ENCODE measurements at places on chromosomes 4 and X.

- no peak for DNase-seq
Observed at GRCh38 chrX:39946822-39947221, 150.9 kb downstream of the BCOR start.

GRCh38 chr4:178799204-178799603 lies 1357.0 kb upstream of the AGA start:
- DNase-seq = no peak

- DNase-seq = no peak
Observed at GRCh38 chr4:182502064-182502463, 258.9 kb downstream of the TENM3 start.

GRCh38 chr4:33493231-33493630 lies 2751.1 kb downstream of the ARAP2 start:
- no peak for DNase-seq

- DNase-seq = no peak
Observed at GRCh38 chr4:153514688-153515426, 48.7 kb downstream of the TMEM131L start.

DNA sequence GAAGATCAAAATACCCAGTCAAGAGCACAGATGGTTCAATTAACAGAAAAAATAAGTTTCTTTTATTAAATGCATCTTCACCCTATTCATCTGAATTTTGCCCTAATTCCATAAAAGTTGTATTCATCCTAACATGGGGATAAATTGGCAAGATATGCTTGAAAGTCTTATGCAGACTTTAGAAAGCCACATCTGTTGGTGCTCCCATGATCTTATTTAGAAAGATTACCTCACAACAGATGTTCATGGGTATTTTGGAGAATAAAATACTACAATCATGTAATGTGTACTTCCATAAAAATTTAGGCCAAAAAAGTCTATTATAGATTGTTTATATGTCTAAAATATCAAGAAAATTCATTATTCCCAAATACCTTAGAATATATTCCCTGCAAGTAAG lies 510.3 kb downstream of the TECRL start:
- DNase-seq = no peak

GRCh38 chrX:15017491-15017890 lies 144.3 kb downstream of the MOSPD2 start:
- DNase-seq = no peak

DNA sequence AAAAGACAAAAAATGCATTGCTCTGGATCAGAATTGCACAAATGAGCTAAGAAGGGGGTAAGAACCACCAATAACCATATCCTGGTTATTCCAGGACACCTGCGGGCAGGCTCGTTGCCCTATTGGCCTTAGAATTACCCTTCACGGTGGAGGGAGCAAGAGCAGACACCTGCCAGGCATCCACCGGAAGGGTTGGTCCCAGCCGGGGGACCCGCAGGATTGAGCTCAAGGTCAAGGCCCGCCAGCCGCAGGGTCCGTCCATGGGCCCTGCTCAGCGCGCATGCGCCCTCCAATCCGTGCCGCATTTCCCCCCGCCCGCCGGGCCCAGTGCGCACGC lies 575 bp downstream of the SLC25A6 start:
- DNase-seq = no peak

DNA sequence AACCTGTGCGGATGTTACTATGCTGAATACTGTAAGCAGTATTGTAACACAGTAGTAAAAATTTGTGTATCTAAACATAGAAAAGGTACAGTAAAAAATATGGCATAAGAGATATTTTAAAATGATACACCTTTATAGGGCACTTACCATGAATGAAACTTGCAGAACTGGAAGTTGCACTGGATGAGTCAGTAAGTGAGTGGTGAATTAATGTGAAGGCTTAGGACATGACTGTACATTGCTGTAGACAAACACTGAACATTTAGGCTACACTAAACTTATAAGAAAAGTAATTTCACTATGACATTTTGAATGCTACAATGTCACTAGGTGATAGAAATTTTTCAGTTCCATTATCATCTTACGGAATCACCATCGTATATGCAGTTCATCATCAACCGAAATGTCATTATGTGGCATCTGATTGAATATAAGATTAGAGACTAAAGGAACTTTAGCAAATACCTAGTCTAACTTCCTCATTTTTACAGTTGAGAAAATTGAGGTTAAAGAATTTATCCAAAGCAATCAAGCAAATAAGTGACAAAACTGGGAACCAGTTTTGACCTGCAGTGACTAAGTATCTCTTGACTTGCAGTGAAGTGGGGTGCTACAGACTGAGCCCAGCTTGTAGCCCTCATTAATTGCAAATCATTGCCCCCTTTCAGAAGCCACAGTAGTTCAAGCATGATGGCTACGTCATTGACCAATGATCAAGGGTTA lies 55.3 kb downstream of the EGF start:
- no peak for DNase-seq

DNA sequence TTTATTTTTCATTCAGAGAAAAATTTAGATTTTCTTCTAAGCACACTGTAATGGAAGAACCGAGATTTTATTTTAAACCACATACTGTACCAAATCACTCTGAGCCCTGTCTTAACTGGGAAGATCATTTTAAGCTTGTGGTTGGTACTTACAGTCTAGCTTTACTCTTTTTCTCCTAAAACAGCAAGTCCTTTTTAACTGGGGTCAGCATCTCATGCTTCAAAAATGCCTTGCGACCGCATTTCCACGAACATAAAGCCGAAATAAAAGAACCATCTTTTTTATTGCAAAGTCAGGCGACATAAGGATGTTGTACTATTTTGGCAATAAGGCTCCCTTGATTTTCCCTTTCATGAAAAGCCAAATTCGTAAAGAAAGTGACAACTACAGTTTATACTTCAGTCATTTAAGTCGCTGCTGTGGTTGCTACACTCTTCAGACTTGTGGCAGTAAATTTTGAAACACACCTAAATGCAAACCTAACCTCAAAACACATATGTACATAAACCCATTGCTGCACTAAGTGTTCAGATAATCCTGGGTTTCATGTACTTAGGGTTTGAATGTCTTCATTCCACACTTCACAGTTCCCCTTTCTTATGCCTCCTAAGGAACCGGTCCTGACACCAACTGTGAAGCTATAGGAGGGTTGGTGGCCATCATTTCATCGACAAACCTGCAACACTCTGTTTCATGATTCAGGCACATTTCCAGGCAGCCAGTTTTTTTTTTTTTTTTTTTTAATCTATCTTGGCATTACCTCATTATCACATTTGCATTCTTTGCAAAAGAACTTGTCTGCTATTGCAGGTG lies 3.0 kb downstream of the STOX2 start:
- no peak for DNase-seq

DNA sequence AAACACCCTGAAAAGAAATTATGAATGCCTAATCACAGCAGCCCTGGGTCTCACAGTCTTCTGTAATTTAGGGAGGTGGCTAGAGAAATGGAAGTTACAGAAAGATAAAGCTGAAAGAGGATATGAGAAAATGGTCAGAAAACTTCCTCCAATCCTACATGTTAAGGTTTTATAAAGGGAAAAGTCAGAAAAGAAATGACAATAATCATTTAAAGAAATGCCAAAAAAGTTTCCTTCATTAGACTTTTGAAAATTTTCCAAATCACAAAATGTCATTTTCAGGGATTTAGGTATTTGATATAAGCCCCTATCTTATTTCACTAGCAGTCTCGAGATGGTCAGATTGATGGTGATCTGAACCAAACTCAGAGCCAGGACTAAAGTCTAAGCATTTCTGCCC lies 276.2 kb downstream of the CHIC1 start:
- no peak for DNase-seq

DNA sequence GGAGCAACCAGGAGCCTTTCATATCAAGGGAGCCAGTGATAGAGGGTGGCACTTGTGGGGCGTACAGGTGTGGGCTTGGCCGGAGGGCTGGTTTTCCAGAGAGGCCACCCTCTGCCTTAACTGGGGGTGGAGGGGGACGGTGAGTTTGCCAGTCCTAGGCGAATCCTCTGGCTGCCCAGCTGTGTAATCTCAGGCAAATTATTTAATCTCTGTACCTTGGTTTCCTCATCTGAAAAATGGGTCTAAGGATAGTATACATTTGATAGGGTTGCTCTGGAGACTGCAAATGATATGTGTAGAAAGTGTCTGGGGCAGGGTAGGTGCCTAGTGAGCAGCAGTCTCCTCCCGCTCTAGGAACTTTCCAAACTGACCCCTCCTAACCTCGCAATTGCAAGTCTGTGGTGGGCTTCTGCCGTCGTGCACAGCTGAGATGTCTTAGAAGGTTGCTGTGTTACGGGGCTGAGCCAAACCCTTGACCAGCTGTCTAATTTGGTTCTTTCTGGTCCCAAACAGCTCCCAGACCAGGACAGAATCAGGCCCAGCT lies 3.8 kb upstream of the CXCR3 start:
- no peak for DNase-seq

DNA sequence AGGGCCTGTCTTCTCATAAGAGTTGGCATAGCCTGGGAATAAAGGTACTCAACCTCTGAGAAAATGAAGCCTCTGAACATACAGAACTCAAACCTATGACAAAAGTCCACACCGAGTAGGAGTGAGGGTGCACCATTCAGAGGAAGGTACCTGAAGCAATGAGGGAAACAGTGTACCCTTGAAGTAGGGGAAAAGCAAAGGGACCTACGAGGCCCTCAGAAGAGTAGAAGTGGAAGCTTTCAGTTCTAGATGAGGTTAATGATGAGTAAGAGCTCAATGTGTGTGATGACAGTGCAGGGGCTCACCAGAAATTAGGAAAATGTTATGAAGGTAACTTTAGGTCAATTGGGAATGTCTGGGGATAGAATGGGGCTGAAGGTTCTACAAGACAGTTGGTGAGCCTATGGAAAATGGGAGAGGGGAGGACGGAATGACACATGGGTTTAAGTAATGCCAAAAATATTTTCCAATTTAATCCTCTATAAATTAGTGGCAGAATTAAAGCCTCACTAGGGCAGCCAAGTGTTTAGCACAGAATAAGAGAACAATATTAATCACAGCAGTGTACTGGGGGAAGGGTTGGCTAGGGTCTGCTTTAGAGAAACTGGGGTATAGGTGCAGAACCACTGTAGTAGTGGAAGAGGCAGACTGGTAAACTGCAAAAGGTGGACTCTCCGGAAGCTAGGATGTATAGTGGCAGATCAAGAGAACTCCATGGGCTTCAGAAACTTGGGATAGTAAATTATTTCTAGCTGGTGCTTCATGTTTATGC lies 39.8 kb downstream of the RAB33A start:
- no peak for DNase-seq

- no peak for DNase-seq
Observed at GRCh38 chr4:65669111-65670019, 924 bp downstream of the EPHA5 start.

GRCh38 chrX:39816871-39817731 lies 280.7 kb downstream of the BCOR start:
- DNase-seq = no peak

- DNase-seq = no peak
Observed at GRCh38 chr4:185382754-185383153, 13.0 kb downstream of the LRP2BP start.

- no peak for DNase-seq
Observed at GRCh38 chr4:173794662-173795061, 264.6 kb upstream of the HAND2 start.

DNA sequence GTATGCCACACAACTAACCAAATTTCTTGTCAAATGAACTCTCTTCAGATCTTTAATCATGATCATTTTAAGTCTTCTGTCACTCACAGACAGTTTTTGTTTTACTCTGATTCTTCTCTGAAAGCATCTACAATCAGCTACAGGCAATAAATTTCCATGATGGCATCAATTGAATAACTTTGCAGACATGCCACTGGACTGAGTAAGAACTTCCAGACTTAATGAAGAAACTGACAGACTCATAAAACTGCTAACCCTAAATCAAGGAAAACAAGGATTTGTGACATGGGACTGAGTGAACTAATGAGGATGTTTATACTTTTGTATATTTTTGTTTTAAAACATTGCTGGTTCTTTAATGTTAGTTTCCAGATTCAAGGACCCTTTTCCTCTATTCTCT lies 5.5 kb upstream of the PPP1R2C start:
- DNase-seq = no peak

DNA sequence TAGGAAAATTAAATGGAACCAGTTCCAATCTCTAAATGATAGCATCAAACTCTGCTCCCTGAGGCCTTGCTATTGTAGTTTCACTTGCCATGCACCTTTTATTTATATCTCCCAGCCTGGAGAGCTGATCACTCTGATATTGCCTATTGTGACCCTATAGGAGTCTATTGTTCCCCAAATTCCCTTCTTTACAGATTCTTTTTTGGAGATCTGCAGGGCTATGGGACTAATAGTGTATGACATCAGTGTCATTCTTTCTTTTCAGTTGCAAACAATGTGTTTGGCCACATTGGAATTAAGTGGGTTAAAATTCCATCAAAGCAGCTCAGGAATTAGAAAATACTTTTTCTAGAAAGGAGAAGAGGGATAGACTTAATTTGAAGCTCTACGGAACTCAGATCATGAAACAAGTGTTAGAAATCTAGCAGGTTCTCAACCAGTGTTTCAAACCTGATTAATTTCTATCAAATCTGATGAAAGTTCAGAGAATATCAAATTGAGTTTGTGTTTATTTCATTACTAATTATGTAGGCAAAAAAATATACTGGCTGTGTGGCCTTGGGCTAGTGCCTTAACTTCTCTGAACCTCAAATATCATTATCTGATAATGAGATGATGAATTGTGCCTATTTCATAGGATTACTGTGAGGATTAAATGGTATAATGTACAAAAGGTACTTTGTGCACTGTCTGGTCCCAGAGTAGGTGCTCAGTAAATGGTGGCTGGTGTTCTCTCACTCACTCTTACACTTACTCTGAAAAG lies 71.4 kb downstream of the COL4A6 start:
- DNase-seq = no peak

DNA sequence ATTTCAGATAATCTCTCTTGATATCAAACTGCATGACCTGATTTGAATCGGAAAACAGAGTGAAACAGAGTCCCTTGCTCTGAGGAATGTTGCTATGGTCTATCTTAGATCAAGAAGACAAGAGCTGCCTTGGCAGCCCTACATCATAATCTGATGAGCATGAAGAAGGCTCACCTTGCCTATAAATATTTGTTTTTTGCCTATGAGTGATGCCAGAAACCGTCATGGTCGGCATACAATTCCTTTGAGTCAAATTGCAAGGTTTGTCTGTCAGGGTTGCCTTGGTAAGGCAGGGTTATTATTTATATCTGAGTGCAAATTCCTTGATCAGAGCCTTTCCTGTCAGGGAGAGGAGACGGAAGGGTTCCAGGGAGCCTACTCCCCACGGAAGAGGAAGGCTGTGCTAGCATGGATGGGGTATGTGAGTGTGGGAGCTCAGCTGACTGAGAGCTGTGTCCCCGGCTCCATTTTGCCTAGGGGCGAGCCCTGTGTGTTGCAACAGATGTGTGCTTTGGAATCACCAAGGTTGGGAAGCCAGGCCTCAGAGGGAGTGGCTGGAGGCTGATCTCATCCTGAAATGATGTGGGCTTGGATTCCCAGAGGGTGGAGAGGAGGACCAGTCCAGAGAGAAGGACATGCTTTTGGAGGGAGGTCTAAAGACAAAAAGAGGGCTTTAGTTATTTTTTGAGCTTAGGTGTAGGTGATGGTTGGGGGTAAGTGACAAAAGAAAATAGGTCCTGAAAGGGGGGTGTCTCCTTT lies 43.6 kb downstream of the RTL9 start:
- DNase-seq = no peak

- peak; percentile 9 for DNase-seq
Observed at GRCh38 chr4:127479031-127479622, 153.6 kb upstream of the INTU start.
